Right renal pelvis (tissue), 4 donors: ENCODE measurements at places on chromosomes 2 and 18. TPM values are rescaled to one million over a fixed set of nuclear protein-coding genes. Genes with fewer than 3 reads are reported as not detected.

- DNase-seq, result no peak
Observed at GRCh38 chr18:62937065-62937464, 221.7 kb downstream of the PHLPP1 start.

- DNase-seq, result no peak
Observed at GRCh38 chr2:182852801-182853200, 13.6 kb downstream of the FRZB start.

DNA sequence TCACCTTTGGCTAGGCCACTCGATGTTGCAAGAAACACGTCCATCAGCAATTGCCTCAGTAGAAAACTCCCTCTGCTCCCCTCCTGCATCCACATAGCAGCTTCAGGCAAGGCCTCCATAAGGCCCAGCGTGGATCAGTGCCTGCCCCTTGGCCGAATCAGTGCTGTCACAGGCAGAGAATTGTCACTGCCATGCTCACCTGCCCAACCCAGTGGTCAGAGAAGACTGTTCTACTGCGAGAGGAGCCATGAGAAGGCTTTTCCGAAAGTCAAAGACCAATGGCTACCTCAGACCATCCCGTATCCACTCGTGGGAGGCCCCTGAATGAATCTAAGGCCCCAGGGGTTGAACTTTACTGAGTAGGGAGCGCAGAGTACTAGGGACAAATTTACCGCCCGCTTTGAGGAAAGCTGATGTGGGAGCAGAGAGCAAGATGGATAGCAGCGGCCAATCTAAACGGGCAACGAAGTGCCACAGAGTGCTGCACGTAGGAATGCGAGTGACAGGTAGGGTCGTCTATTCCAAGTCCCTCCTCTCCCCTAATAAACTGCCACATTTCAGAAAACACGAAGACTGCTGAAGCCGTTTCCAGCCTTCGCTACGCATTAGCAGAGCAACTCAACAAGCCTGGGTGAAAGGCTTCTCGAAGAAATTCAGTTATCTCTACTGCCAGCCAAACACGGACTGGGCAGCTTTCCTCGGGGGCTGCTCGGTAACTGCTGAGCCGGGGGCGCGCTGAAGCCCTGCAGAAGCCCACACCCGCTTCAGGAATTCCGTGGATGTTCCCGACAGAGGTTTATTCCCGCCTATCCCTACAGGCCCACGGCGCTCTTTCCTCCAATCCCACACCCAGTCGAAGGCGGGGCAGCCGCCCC is 968 bp upstream of the RALBP1 start:
- no peak for DNase-seq

GRCh38 chr2:236731767-236732580 is 162.3 kb downstream of the ACKR3 start:
- no peak for DNase-seq

- no peak for DNase-seq
Observed at GRCh38 chr2:15869871-15870270, 70.5 kb upstream of the MYCN start.

- no peak for DNase-seq
Observed at GRCh38 chr2:1781291-1782080, 37.2 kb upstream of the PXDN start.

INHBB gene
- polyA plus RNA-seq, result 0.17 TPM
